ENCODE measurements at places on chromosomes 5 and 9. TPM values are rescaled to one million over a fixed set of nuclear protein-coding genes. Genes with fewer than 3 reads are reported as not detected.
A peak's percentile ranks its signal among the peaks of the same experiment; 100 is the strongest.

SLC46A2 gene
- total RNA-seq = not detected

DNA sequence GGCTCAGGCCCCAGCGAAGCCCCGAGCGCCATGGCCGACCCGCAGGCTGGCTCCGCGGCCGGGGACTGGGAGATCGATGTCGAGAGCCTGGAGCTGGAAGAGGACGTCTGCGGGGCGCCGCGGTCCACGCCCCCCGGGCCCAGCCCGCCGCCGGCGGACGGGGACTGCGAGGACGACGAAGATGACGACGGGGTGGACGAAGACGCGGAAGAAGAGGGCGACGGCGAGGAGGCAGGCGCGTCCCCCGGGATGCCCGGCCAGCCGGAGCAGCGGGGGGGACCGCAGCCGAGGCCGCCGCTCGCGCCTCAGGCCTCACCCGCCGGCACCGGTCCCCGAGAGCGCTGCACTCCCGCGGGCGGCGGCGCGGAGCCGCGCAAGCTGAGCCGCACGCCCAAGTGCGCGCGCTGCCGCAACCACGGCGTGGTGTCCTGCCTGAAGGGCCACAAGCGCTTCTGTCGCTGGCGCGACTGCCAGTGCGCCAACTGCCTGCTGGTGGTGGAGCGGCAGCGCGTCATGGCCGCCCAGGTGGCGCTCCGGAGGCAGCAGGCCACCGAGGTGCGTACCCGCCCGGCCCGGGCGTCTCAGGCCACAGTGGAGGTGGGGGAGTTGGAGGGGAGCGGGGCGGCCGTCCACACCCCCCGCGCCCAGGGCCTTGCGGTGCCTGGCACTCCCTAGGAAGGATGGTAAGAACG lies 1.6 kb downstream of the DMRT2 start:
- peak overlapping the region; percentile 67 for H3K4me3 ChIP-seq
- peaks cover 32% of the 10 kb centered on the region for H3K4me1 ChIP-seq
- H3K27ac ChIP-seq = no peak overlapping the region
- no peaks in the 10 kb centered on the region for H3K36me3 ChIP-seq

CCDC152 gene
- not detected for total RNA-seq

DNA sequence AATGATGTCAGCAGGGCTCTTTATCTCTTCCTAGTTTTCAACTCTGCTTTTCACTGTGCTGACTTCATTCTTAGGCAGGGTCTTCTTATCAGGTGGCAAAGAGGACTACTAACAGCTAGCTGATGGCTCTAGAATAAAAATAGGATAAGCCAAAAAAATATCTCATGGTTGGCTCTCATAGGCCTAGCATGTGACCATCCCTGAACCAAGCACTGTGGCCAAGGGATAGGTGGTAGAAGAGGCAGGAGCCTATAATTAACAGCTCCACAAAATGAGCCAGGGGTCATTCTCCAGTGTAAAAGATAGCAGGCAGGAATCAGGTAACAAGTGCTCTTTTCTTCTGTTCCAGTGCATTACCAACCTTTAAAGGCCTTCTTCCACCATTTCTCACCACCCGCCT lies 21.1 kb downstream of the ANKDD1B start:
- peaks cover 3% of the 10 kb centered on the region for H3K4me1 ChIP-seq
- DNase-seq = no peak
- H3K27ac ChIP-seq = no peak overlapping the region
- H3K36me3 ChIP-seq = no peaks in the 10 kb centered on the region
- no peaks in the 10 kb centered on the region for H3K27me3 ChIP-seq

TICAM2 gene
- total RNA-seq = 1.6 TPM

- no peaks in the 10 kb centered on the region for H3K27me3 ChIP-seq
- H3K4me3 ChIP-seq = no peak overlapping the region
- H3K27ac ChIP-seq = no peak overlapping the region
- DNase-seq = no peak
- peaks cover 53% of the 10 kb centered on the region for H3K36me3 ChIP-seq
Measured at GRCh38 chr9:33943389-33943788, 105.3 kb downstream of the UBAP2 start.

GARIN3 gene
- not detected for total RNA-seq

CNTNAP3 gene
- 1.3 TPM for total RNA-seq

DNA sequence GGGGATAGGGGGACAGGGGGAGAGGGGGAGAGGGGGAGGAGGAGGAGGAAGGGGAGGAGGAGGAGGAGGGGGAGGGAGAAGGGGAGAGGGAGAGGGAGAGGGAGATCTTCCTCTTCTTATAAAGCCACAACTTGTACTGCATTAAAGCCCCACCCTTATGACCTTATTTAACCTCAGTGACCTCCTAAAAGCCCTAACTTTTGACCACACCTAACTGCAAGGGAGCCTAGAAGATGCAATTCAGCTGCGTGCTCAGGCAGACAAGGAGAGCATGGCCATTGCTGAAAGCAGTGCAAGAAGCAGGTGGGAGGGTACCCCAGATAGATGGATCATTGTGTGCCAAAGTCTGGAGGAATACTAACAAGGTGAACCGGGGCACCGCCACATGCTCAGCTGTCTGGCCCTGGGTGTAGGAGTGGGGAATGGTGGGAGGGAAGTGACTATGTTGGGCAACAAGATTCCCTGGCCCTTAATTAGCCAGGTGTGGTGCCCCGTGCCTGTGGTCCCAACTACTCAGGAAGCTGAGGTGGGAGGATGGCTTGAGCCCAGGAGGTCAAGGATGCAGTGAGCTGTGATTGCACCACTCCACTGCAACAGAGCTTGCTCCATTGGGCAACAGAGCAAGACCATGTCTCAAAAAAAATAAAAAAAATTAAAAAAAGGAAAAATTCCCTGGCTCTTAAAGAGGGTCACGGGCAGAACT lies 125.4 kb upstream of the BOD1 start:
- peaks cover 38% of the 10 kb centered on the region for H3K4me1 ChIP-seq
- H3K4me3 ChIP-seq = no peak overlapping the region
- DNase-seq = no peak
- no peaks in the 10 kb centered on the region for H3K36me3 ChIP-seq
- H3K27ac ChIP-seq = no peak overlapping the region

DNA sequence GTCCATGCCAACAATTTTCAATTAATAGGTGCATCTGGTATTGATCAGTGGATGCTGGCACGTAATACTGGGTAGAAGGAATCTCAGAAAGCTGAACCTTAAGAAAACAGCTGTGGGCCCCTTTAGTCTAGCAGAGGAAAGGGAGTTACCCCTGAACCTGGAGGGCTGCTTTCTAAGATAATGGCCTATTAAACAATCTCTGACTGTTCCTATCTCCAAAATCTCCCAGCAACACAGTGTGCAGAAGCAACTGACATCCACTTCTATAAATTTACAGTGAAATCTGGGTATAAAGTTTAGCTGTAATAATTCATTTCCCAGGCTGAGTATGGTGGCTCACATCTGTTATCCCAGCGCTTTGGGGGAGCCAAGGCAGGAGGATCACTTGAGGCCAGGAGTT lies 198.8 kb downstream of the MAPKAP1 start:
- DNase-seq = no peak
- peaks cover 10% of the 10 kb centered on the region for H3K36me3 ChIP-seq
- H3K27ac ChIP-seq = no peak overlapping the region
- H3K4me3 ChIP-seq = no peak overlapping the region

DNA sequence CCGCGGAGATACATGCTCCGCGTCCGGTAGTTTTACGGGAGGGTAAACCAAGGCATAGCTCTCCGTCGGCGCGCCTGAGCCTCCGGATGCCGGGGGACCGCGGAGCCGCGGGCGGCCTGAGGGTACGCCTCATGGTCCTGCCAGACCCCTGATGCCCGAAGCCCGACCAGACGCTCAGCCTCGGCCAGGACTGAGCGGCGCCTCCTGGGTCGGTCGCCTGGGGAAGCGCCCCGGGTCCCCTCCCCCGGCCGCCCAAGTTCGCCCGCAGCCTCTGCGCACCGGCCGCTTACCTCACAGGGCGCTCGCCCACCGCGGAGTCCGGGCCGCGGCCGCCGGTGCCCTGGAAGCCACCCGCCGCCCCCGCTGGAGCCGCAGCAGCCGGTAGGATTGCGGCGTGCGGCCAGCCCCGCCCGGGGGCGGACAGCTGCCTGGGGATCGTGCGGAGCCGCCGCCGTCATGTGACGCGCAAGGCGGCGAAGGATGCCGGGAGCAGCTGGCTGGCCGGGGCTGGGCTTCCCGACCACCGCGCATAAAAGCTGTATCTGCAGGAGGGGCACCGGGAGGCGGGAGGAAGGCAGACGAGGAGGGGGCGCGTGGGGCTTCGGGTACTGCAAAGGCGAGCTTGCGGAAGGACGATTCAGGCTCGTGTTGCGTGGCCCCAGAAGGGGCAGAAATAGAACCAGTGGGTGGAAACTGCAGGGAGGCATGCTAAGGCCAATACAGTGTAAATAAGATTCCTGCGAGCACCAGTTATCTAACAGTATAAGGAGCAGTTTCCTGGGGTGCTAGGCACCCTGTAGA lies at the start of gene FBXO10:
Gene FBXO10 (minus strand): TSS at position 460 of the 801 bp plus-strand sequence. CDS start 34,612 bp downstream, outside the sequence.
- H3K4me1 ChIP-seq = peaks cover 31% of the 10 kb centered on the region
- peak within 1 kb of the TSS; percentile 93 for H3K27ac ChIP-seq
- H3K27me3 ChIP-seq = no peaks in the 10 kb centered on the region
- H3K36me3 ChIP-seq = no peaks in the 10 kb centered on the region
- H3K4me3 ChIP-seq = peak within 1 kb of the TSS; percentile 84
- peak; percentile 82 for DNase-seq

DNA sequence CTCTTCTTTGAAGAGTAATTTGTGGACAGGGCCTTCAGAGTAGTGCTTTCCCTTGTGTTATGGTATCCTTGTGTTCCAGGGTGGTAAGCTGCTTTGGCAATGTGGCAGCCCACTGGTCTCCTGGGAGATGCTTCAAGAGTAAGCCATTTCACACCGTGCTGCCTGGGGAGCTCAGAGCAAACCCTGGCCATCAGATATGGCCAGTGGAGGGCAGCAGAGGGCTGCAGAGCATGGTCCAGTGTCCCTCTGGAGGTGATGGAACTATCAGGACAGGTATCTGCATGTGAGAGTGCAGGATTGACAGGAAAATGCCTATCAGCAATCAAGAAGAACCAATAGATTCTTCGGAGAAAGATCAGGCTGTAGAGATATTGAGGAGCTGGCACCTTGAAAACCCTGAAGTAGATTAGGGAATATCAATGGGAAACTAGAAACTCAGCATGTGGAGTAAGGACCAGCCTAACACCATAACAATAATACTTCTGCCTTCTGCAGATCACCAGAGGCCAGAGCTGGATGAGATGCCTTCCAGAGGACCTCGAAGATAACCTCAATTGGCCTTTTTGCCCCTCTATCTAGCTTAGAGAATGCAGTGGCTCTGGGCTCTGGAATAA lies 90.8 kb downstream of the PLPPR1 start:
- DNase-seq = peak; percentile 24
- H3K4me1 ChIP-seq = peaks cover 9% of the 10 kb centered on the region
- H3K27me3 ChIP-seq = peaks cover 17% of the 10 kb centered on the region

DNA sequence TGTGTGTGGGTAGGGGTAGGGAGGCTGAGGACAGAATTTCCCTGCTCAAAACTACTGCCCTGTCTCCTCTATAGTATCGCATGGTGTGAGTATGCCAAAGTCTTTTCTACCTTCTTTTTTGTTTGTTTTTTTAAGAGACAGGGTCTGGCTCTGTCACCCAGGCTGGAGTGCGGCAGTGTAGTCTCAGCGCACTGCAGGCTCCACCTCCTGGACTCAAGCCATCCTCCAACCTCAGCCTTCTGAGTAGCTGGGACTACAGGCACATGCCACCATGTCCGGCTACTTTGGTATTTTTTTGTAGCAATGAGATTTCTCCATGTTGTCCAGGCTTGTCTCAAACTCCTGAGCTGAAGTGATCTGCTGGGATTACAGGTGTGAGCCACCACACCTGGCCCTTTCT lies 2.5 kb downstream of the SRP19 start:
- H3K4me3 ChIP-seq = peak overlapping the region; percentile 39
- no peak for DNase-seq
- H3K27ac ChIP-seq = peak overlapping the region; percentile 67
- H3K4me1 ChIP-seq = peaks cover 26% of the 10 kb centered on the region
- H3K36me3 ChIP-seq = peaks cover 12% of the 10 kb centered on the region

DNA sequence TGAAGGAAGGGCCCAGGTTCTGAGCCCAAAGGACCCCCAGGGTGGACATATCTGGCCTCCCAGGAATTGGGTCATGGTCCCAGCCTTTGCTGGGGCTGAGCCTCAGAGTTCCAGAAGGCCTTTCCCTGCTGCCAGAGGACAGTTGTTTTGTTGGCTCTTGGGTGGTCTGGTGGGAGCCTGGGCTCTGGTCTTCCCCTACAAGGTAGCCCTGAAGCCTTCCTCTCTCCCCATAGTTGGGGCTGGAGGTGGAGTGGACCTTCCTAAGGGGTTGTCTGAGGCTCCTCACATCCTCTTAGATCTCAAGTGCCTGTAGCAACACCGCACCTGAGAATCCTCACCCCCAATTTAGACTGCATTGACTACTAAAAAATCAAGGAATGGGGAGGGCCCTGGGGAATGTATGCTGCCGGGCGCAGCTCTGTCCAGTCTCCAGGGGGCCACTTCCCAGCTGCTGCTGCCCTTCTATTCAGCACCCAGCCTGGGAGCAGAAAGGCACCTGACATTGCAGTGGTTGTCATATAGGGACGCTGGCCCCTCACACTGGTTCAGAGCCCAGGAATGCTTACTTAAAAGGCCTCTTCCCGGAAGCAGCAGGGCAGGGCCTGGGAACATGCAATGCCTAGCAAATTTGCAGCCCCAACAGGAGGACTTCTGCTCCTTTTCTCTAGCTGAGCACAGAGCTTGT lies 66.4 kb downstream of the IL31RA start:
- H3K27ac ChIP-seq = no peak overlapping the region
- peaks cover 9% of the 10 kb centered on the region for H3K4me1 ChIP-seq
- DNase-seq = no peak
- no peaks in the 10 kb centered on the region for H3K36me3 ChIP-seq
- H3K27me3 ChIP-seq = no peaks in the 10 kb centered on the region

TAF11L10 gene
- total RNA-seq = not detected

IL5 gene
- not detected for total RNA-seq

GRCh38 chr9:109048822-109049221 lies 35.5 kb upstream of the CTNNAL1 start:
- no peak overlapping the region for H3K4me3 ChIP-seq
- H3K4me1 ChIP-seq = peaks cover 3% of the 10 kb centered on the region
- H3K27ac ChIP-seq = no peak overlapping the region
- DNase-seq = no peak
- no peaks in the 10 kb centered on the region for H3K27me3 ChIP-seq

GRCh38 chr5:73424556-73424977 lies 24.0 kb downstream of the FOXD1 start:
- no peak for DNase-seq
- H3K27me3 ChIP-seq = peaks cover 92% of the 10 kb centered on the region
- no peaks in the 10 kb centered on the region for H3K36me3 ChIP-seq
- no peak overlapping the region for H3K27ac ChIP-seq
- peaks cover 13% of the 10 kb centered on the region for H3K4me1 ChIP-seq

DNA sequence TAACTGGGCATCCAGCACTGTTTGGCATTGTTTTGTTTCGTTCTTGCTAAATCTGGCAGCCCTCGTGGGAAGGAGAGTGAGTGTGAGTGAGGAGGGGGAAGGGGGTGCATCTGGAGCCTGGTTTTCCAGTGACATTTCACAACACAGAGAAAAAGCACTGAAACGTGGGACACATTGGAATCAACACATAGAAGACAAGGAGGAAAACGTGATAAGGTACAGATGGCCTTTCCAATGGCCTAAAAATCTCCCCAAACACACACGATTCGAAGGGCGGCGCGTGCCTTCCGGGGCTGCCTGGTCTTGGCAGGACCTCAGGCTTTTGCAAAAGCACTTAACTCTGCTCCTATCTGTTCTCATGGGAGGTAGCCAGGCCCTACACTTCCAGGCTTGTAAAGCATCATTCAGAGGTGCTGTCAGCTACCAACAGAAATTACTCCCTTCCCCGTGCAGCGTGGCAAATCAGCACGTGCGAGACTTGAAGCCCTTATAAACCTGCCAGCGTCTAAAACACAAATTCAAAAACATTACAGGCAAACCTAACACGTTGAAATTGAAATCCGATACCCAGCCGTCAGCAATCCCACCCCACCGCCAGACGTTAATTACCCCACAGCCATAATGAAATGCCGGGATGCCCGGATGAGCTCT lies 129.4 kb downstream of the OLFM1 start:
- H3K27me3 ChIP-seq = peaks cover 37% of the 10 kb centered on the region
- H3K4me3 ChIP-seq = no peak overlapping the region
- no peaks in the 10 kb centered on the region for H3K36me3 ChIP-seq
- H3K27ac ChIP-seq = peak overlapping the region; percentile 54

Data from mesothelial cell of epicardium (in vitro differentiated cells).